Stimulated activated CD4-positive, alpha-beta T cell treated with anti-CD3 and anti-CD28 coated beads, Interleukin-12 subunit alpha, Interleukin-12 subunit beta, amount 100 ng/mL, for 4 hours (primary cell): ENCODE measurements at places on chromosomes 6 and 20.

DNA sequence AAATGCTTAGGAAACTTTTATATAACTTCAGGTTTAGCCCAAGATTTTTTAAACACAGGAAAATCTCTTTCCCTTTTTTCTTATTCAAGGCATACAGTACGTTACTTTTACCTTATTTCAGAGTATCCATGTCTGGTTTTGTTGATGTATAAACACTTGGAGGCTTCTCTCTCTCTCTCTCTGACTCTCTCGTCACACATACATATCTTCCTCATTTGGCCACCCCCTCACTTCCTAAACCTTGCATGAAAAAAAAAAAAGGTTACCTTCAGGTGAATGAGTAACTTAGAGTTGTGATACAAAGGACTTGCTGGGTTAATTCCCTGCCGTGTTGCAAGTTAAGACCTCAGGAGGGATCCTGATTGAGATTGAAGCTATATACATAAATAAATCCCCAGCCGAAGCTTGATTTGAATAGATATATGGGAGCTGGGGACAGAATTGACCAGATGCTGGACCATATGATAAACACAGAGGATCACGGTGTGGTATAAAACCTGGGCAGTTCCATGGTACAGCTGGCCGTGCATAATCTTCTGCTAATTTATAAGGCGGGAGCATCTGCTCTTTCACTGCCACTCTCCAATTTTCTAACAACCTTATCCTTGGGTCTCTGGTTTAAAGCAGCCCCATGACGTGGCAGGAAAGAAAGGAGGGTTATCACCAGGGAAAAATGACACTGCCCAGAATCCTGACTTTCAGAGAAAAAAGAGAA is 55.1 kb upstream of the IL20RA start:
- no peak for DNase-seq

DNA sequence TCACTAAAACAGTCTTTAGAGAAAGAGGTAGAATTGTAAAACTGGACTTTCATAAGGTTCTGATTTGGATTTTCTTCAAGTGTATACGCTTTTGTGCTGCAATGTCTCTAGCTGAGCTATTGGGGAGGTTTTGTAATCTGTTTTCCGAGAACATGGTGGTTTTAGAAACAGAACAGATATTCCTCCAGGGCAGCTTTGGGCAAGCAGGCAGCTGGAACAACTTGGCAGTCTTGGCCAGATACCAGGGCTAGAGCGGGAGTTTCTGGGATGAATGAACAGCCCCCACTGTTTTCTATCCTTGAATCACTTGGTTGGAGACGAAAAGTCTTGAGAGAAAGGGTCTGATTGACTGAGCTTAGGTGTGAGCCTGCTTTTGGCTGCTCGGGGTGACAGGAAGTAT is 17.1 kb upstream of the ARMC2 start:
- DNase-seq: no peak

DNA sequence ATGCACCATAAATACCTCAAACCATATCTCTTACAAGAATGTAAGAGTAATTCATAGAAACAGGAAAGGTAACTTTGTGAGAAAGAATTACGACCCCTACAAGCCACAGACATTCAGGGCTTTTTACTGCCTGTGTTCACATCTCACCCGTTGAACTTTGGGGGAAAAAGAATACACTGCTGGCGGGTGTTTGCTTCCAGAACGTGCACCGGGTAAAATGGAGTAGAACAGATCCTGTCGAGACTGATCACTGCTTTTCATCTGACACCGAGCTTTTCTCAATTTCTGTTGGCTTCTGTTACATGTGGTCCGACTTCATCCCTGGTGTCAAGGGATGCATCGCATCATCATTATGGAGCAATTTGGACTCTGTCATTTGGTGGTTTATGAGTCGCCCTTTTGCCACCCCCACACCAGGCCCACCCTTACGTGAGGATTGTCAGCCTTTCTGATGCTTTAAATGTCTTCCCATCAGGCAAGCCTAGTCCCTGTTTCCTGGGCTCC is 219.2 kb upstream of the ZFP64 start:
- DNase-seq: no peak

GRCh38 chr6:158744986-158745430 is 74.2 kb downstream of the EZR start:
- no peak for DNase-seq

DNA sequence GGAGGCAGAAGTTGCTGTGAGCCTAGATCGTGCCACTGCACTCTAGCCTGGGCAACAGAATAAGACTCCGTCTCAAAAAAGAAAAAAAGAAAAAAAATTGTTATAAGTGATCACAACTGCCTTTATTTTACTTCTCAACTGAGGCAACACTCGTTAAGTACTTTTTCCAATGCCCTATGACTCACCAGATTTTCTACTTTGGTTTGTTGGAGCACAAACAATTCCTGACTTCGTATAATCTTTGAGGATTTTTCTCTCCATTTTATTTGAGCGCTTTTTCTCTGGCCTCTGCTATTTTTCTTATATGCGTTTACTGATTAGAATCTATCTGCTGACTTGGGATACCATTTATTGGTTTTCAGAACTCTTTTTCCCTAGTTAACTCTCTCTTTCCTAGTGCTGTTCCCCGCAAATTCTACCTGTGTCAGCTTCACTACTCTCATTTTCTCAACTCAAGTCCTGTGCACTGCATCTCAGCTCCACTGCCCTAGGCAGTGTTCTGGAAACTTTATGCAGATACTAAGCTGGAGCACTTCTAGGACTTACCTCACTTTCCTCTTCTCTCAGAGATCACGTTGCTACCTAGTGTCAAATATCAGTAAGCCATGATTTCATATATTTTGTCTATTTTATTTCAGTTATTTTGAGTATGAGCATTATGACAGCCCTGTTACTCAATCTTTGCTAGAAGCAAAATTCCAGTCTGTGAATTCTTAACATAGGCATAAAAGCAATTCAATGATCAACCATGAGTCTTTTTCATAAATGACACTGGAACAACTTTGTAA is 1120.1 kb upstream of the CITED2 start:
- no peak for DNase-seq

DNA sequence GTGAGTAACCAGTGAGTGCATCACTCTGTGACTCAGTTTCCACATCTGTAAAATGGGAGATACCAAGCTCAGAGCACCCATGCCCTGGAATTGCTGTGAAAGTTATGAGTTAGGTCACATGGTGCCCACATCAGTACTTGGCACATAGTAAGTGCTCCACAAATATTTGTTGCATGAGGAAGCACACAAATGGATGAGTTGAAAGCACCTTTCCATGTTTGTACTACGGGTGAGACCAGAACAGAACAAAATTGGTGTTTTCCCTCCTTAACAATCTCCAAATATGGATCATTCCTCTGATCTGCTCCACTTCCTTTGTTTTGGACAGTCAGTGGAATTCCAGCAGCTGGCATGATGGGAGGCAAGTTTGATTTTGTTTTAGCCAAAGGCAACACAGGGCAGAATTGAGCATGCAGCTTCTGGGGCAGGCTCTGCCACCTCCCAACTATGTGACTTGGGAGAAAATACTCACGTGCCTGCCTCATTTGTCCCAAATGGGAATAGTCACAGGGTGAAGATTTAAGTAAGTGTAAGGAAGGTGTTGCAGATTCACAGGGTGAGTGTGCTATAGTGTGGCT is 503.7 kb upstream of the SULF2 start:
- DNase-seq: no peak

DNA sequence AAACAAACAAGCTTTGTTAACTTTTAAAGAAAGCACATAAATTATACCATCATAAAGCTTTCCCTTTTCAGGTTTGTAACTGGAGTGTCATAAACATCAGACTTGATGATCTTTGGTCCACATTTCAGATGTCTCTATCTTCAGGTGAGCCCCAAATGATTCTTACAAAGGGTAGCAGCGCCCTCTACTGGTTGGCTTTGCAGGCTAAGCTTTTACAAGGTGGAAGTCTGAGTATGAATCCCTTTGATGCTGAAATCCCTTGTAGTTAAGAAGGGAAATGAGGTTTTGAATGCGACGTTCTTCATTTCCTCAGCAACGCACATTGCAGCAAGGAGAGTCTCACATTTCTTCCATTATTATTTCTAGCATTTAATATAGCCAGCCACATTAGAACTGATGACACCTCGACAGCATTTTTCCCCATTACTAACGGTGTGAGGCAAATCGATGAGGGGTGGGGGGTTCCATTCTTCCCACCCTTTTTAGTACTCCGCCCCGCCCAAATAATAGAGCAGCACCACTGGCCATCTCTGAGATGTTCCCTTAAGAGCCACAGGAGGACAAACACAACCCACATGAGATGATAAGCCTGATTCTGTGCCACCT is 126.3 kb upstream of the NT5E start:
- DNase-seq: peak; percentile 54

GRCh38 chr6:170045981-170046667 is 244.8 kb downstream of the DLL1 start:
- DNase-seq: no peak

DNA sequence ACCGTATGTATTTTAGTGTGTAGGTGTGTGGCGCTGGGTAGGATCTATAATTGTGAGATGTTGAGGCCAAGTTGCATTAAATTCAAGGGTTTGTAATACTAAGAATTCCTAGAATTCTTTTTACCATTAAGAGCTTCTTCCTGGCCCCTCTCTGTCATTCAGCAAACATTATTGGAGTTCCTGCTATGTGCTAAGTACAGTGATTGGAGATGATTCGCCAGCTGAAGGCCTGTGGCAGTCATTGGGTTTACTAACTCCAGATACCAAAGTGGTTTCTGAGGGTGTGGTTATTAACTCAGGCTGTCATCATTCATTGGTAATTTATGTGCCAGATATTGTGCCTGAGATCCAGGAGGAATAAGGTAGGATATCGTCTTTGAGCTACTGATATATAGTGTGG is 167.1 kb downstream of the LAMA2 start:
- DNase-seq: no peak

- no peak for DNase-seq
These were observed 39.9 kb downstream of the PREX1 start for GRCh38 chr20:48787861-48788375.

- no peak for DNase-seq
These were observed 220.5 kb downstream of the TENT5A start for GRCh38 chr6:81531869-81532561.

- peak; percentile 77 for DNase-seq
These were observed 32.8 kb upstream of the BCAS1 start for GRCh38 chr20:54103067-54103761.

- DNase-seq: no peak
These were observed 454.2 kb downstream of the GRIK2 start for GRCh38 chr6:101847690-101848089.

DNA sequence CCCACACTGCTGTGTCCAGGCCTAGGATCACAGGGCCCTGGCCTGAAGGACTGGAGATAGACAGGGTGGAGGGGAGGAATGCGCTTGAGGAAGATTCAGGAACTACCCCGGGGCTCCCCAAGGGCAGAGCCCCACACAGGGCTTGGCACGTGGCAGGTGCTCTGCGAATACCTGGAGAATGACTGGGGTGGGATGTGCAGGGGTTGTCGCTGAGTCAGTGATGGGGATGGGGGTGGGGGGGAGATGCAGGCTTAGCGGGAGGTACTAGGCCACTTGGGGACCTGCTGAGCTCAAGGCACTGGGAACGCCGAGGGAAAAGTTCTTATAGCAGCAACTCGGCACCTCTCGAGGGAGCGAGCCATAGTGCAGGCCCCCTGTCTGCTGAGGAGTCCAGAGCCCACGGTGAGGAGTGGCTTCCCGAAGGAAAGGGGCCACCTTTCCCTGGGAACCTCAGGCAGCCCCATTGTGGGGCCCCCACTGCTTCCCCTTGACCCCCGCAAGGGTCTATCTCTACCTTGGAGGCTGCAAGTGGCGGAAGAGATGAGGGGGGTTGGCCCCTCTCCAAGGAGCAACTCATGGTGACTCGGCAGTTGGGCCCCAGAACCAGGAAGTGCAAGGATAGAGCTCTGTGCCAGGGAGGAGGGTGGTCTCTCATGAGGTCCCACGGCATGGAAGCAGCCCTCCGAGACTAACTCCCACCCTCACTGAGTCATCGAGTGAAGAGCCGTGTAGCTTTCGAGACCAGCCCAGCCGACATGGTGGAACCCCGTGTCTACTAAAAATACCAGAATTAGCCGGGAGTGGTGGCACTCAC is 33.1 kb downstream of the SRC start:
- DNase-seq: no peak

- no peak for DNase-seq
These were observed 44.4 kb downstream of the RSPO3 start for GRCh38 chr6:127162836-127163235.

- no peak for DNase-seq
These were observed 42.4 kb upstream of the PLCB1 start for GRCh38 chr20:8089668-8090067.

DNA sequence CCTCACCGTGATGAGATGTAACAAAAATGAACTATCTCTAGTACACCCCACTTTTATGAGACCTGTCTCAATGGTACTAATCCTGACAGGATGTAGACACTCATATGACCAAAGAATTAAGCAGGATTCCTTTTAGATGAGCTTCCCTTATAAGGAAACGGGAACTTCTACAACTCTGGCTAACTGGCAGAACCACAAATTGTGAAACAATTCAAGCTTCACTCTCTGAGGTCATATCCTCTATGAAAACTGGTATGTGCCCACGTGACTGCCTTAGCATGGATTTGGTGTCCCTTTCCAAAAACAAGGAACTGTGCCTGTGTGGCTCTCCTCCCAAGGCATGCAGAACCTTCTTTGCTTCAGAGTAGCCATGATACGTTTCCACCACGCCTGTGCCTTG is 14.1 kb upstream of the CPNE5 start:
- no peak for DNase-seq

- no peak for DNase-seq
These were observed 219.9 kb downstream of the ALDH8A1 start for GRCh38 chr6:134730013-134730412.

DNA sequence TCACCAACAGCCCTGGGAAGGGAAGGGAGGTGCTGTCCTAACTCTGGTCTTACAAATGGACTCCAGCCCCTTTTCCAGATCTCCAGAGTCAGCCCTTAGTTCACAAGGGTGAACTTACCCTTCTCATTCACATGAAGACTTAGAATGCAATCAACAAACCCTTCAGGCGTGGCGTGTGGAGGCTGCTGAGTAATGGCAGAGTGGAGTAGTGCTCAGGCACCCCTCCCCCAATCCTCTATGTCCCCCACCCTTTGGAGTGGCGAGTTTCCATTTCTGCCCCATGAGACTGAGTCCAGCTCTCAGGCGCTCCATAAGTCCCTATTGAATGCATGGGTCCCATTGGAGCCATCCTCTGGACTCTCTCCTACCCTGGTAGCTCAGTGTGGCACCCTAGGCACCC is 3.3 kb downstream of the SNAI1 start:
- DNase-seq: no peak

GRCh38 chr6:124723671-124724070 is 238.6 kb upstream of the RNF217 start:
- no peak for DNase-seq

- no peak for DNase-seq
These were observed 21.1 kb downstream of the SCUBE3 start for GRCh38 chr6:35234901-35235300.

DNA sequence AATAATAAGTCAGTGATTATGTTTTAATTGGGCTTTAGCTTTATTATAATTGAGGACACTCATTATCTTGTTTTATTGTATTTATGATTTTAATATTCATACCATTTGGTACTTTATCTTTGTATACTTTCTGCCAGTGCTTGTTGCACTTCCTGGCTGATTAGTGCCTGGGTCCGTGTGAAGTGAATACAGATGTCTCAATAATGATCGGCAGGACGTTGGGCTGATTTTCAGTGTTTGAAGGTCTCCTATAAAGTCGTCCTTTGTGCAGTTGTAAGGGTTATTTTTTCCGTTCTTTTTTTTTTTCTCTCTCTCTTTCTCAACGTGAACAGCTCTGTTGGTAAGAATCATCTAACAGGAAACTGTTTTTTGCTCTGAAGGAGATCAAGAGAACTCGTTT is 450.0 kb upstream of the POU3F2 start:
- DNase-seq: no peak

GRCh38 chr6:3417473-3417872 is 39.4 kb downstream of the SLC22A23 start:
- DNase-seq: no peak

GRCh38 chr6:168597471-168597875 is 156.5 kb downstream of the SMOC2 start:
- DNase-seq: no peak
